NCI-H460 (cell line): ENCODE measurements at places on chromosomes 1 and 21.

- no peak for DNase-seq
Observed at GRCh38 chr1:21700094-21700493, 30.9 kb upstream of the RAP1GAP start.

- no peak for DNase-seq
Observed at GRCh38 chr1:223815020-223815853, 30.5 kb downstream of the TP53BP2 start.

GRCh38 chr1:53465023-53465957, 6.1 kb downstream of the DMRTB1 start:
- DNase-seq, result no peak

- DNase-seq, result no peak
Observed at GRCh38 chr1:99964806-99965205, 5.0 kb upstream of the SLC35A3 start.

GRCh38 chr1:156021093-156021428, 310 bp upstream of the SSR2 start:
- no peak for DNase-seq

GRCh38 chr1:192795916-192796618, 12.8 kb upstream of the RGS2 start:
- no peak for DNase-seq

- DNase-seq, result no peak
Observed at GRCh38 chr1:41743366-41743765, 175.4 kb downstream of the HIVEP3 start.

- DNase-seq, result no peak
Observed at GRCh38 chr1:91806769-91807700, 78.9 kb downstream of the TGFBR3 start.

GRCh38 chr21:42051788-42052187, 19.3 kb upstream of the UMODL1 start:
- no peak for DNase-seq

DNA sequence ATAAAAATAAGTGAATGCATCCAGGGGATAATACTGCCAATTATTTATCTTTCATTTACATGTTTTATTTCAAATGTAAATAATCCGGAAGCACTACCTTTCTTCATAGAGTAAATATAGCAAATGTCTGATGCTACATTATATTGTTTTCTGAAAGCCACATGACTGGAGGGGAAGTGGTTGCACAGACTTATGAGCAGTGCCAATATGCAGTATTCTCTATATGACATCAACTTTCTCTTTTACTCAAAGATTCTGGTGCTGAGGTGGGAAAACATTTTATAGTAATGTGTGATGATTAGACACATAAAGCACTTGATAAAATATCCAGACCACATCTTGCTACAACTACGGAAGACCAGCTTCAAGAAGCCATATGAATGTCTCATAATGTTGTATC, 314.7 kb downstream of the NEGR1 start:
- no peak for DNase-seq
